ENCODE measurements at places on chromosomes 5 and 9.

DNA sequence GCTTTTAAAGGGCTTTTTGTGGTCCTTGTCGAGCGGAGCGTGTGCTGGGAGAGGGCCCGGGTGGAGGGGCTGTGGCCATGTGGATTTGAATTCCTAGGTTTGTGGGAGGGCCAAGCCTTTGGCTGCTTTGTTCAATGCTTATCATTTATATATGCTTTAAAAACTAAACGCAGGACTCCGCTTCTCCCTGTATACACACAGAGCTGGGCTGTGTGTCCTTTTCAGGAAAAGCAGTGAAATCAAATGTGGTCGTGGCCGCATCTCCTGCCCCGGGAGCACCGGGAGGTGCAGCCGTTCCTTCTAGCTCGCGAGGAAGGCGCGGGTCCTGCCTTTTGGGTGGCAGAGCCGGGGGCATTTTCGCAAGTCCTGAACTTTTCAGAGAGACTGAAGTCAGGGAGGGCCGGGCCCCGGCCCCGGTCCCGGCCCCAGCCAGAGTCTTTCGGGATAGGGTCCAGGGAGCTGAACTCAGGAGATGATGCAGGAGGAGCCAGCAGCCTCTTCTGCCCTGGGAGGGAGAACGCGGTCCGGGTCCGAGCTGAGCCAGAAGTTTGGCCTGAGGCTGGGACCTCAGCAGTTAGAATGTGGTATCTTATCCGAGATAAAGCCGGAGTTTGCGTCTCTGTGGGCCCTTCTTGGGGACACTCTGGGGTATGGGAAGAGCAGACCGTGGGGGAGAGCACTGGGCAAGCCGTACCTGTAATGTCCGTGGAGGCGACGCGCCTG lies 158.8 kb downstream of the C9orf152 start:
- H3K4me1 ChIP-seq, result peaks cover 46% of the 10 kb centered on the region
- no peaks in the 10 kb centered on the region for H3K36me3 ChIP-seq
- H3K27ac ChIP-seq, result peak overlapping the region; percentile 86
- H3K4me3 ChIP-seq, result peak overlapping the region; percentile 76
- H3K27me3 ChIP-seq, result no peaks in the 10 kb centered on the region
- DNase-seq, result no peak

DNA sequence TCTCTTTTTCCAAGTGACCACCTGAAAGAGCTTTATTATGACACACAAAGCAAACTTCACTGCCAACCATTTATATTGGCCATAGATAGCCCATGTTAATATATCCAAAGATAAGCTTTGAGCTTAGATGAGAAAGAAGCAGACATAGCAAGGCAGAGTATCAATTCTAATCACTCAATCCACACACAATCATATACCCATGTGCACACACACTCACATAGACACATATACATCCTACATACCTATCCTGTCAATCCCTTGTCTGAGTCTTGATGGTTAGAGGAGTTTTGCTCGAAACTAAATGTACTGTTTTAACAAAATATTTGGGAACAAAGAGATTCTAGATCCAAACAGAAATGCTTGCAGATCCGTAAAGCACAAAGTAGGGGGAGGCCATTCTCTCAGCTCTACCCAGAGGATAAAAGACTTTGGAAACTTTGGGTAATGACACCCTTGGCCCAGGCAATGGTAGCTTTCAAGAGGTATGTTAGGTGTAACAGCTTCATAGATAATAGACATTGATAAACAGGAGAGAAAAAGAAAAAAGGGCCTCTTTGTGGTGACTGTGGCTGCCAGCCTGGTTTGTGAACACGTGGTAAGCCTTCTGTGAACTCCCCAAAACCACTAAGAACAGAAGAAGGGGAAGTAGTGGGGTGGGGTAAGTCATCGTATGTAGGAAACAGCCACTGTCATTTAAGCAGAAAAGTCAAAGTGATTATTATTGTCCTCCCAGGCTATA lies 121.6 kb downstream of the TLR4 start:
- H3K27ac ChIP-seq, result no peak overlapping the region
- no peak for DNase-seq
- no peaks in the 10 kb centered on the region for H3K4me1 ChIP-seq
- no peak overlapping the region for H3K4me3 ChIP-seq

GRCh38 chr5:74477761-74478160 lies 162.8 kb downstream of the ENC1 start:
- no peaks in the 10 kb centered on the region for H3K36me3 ChIP-seq
- no peaks in the 10 kb centered on the region for H3K4me1 ChIP-seq
- no peak for DNase-seq
- H3K4me3 ChIP-seq, result no peak overlapping the region

DNA sequence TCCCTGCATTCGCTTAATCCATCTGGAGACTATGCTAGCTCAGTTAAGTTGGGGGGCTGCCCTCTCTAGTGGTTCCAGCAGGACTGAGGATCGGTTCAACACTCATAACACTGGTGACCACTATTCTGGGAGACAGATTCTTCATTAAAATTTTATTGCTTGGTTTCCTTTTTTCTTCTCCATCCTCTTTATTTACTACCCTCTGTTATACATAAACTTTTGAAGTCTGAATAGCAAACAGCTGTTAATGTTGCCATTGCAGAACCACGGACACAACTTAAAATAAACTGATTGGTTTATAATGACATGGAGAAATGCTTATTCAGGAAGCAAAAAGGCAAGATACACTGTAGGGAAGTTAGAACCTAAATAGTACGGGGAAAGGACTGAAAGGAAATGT lies 22.1 kb downstream of the IQGAP2 start:
- no peaks in the 10 kb centered on the region for H3K27me3 ChIP-seq
- H3K4me1 ChIP-seq, result peaks cover 7% of the 10 kb centered on the region
- DNase-seq, result no peak
- no peak overlapping the region for H3K4me3 ChIP-seq
- no peak overlapping the region for H3K27ac ChIP-seq

DNA sequence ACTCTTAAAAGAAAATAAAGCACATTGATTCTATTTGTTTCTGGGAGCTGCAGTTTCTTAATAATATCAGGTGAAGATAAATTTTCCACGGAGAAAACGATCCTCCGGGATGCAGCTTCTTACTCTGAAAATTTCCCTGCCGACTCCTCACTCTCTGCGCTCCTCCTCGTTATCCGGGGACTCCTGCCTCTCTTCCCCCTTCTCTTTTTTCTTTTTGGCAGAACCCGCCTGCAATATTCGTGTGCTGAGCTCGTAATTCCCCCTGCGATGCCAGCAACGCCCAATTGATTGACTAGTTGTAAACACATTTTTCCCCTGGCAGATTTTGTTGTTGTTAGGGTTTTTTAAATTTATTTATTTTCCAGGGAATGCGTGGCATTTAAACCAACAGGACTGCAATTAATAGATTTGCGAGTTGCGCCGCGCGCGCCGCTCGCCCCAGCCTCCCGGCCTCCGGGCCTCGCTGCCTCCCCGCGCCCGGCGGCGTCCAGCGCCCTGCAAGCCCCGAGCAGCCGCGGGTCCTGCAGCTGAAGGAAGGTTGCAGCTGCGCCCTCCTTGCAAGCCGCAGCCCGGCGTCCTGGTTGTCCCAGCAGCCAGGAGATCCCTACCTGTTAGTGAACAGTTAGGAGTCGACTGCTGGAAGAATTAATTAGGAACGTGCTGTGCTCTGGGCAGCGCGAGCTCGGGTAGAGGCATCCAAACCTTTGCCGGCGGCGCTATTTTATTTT lies 2.2 kb downstream of the NTNG2 start:
- no peak overlapping the region for H3K27ac ChIP-seq
- H3K36me3 ChIP-seq, result no peaks in the 10 kb centered on the region
- H3K4me1 ChIP-seq, result peaks cover 32% of the 10 kb centered on the region
- DNase-seq, result no peak
- H3K27me3 ChIP-seq, result peaks cover 42% of the 10 kb centered on the region

Data from esophagus squamous epithelium (tissue), 5 donors.